ENCODE measurements at places on chromosomes 13 and 19. TPM values are rescaled to one million over a fixed set of nuclear protein-coding genes. Genes with fewer than 3 reads are reported as not detected.

The PROZ gene
- not detected for total RNA-seq

The FUT6 gene
- not detected for total RNA-seq

DNA sequence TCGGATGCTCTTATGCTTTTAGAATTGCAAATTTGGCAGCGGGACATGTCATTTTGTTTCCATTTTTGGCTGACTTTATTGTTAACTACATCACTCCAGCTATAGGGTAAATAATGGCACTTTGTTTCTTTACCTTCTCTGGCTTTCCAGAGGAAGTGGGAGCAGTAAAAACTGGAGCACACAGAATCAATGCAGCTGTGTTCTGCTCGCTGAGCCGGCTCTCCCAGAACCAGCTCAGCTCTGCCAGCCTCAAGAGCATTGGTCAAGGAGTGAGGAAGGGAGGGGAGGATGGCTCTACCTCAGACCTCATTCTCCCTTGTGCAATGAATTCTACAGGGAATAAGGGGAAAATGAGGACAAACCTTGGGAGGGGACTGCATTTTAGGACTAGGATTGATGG, 50.5 kb upstream of the SPATA13 start:
- DNase-seq = no peak
- no peaks in the 10 kb centered on the region for H3K36me3 ChIP-seq
- H3K4me3 ChIP-seq = no peak overlapping the region
- H3K4me1 ChIP-seq = no peaks in the 10 kb centered on the region

- no peaks in the 10 kb centered on the region for H3K27me3 ChIP-seq
- peak; percentile 77 for DNase-seq
- H3K36me3 ChIP-seq = no peaks in the 10 kb centered on the region
- H3K4me3 ChIP-seq = no peak overlapping the region
- peaks cover 3% of the 10 kb centered on the region for H3K4me1 ChIP-seq
- H3K27ac ChIP-seq = peak overlapping the region; percentile 35
Observed at GRCh38 chr13:97328222-97328790, 105.7 kb upstream of the RAP2A start.

The SPHK2 gene
- total RNA-seq = 57.2 TPM

The MCEMP1 gene
- total RNA-seq = not detected

DNA sequence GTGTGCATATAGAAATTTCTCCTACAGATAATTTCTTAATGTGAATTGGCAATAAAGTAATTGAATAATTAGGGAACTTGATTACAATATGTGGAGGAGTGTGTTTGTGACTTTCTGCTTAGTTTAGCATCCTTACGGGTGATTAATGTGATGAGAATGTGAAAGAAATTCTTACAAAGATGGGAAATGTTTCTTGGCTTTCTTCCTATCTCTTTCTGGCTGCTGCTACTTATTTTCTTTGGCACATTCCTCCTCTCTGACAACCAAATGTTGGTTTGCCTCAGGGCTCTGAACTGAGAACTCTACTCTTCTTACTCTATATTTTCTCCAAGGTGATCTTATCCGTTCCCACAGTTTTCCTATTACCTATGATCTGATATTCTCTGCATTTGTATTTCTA, 300.1 kb downstream of the TBC1D4 start:
- H3K27me3 ChIP-seq = no peaks in the 10 kb centered on the region
- peaks cover 12% of the 10 kb centered on the region for H3K36me3 ChIP-seq
- DNase-seq = no peak
- no peak overlapping the region for H3K27ac ChIP-seq
- no peaks in the 10 kb centered on the region for H3K4me1 ChIP-seq

DNA sequence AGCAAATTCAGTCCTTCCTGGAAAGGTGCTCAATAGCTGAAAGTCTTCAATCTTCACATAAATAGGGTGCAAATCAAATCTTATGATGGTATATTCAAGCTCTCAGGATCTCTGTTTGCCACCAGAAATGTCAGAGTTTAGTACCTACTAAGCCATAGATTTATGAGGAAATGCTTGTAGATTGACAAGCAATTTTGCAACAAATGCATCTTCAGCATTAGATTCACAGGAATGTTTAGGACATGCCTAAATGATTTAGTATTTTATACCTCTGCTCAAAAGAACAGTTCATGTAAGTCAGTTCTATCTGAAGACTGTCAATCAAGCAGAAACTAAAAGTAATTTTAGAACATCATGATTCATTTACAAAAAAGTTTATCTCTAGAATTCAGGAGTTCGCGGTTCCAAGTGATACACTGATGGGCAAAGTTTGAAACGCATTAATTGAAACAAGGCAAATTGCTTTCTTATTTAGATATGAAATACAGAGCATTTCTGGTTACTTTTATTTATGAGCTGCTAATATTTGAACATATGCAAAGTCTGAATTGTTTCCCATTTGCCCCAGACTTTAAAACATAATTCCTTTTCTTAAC, 65.7 kb downstream of the DACH1 start:
- no peak overlapping the region for H3K27ac ChIP-seq
- H3K36me3 ChIP-seq = no peaks in the 10 kb centered on the region
- H3K27me3 ChIP-seq = no peaks in the 10 kb centered on the region
- no peaks in the 10 kb centered on the region for H3K4me1 ChIP-seq
- no peak overlapping the region for H3K4me3 ChIP-seq
- no peak for DNase-seq

DNA sequence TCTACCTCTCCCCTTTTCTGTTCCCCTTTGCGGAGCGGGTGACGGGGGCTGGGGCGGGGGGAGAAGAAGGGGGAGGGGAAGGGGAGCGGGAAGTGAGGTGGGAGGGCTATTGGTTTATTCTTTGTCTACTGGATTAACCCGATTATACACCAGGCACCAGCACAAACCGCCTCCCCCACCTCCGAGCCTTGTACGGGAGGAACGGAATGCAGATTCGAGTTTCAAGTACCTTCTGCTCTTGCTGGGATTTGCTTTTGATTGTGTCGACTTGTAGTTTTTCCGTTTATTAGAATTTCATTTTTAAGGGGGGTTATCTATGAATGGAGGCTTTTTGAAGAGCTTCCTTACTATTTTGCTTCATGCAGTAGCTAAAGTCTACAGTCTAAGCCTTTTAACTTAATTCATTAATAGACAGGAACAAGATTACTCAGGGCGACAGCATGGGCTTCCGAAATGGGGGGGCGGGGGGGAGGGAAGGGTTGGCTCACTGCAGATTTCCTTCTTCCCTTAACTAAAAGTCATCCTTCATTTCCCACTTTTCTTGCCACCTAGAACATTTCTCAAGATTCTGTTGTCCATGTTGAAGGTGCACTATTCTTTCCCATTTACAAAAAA, 937 bp upstream of the SPRY2 start:
- peaks cover 8% of the 10 kb centered on the region for H3K36me3 ChIP-seq
- no peaks in the 10 kb centered on the region for H3K27me3 ChIP-seq
- no peak overlapping the region for H3K4me3 ChIP-seq
- H3K4me1 ChIP-seq = peaks cover 4% of the 10 kb centered on the region
- DNase-seq = peak; percentile 53
- H3K27ac ChIP-seq = peak overlapping the region; percentile 95

GRCh38 chr13:64369121-64369520, 2861.0 kb downstream of the PCDH9 start:
- no peaks in the 10 kb centered on the region for H3K27me3 ChIP-seq
- H3K27ac ChIP-seq = no peak overlapping the region
- no peak for DNase-seq
- H3K4me3 ChIP-seq = no peak overlapping the region
- H3K36me3 ChIP-seq = peaks cover 11% of the 10 kb centered on the region

The CYP2A7 gene
- total RNA-seq = not detected

DNA sequence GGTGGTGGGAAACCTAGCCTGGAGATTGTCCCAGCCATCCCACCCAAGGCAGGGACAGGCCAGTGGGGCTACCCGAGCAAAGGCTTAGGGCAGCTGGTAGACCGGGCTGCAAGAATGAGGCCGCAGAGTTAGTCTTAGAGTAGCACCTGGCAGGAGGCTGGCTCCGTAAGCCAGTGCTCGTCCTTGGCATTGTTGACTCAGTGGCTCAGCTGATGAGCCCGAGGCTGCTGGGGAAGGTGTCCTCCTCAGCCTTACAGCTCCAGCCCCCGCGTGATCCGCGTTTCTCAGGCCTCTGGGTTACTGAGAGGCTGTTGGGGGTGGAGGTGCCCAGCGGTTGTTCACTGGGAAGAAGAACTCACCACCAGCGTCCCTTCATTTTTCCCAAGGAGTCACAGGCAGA, 24.7 kb downstream of the PPP1R37 start:
- no peak overlapping the region for H3K27ac ChIP-seq
- no peaks in the 10 kb centered on the region for H3K27me3 ChIP-seq
- no peaks in the 10 kb centered on the region for H3K36me3 ChIP-seq
- no peaks in the 10 kb centered on the region for H3K4me1 ChIP-seq

GRCh38 chr19:9627856-9628255, 6.8 kb upstream of the ZNF561 start:
- peaks cover 15% of the 10 kb centered on the region for H3K36me3 ChIP-seq
- no peak overlapping the region for H3K4me3 ChIP-seq
- no peak for DNase-seq
- H3K27me3 ChIP-seq = no peaks in the 10 kb centered on the region
- H3K4me1 ChIP-seq = no peaks in the 10 kb centered on the region

The WDR87 gene
- total RNA-seq = not detected

The MBD3L2 gene
- total RNA-seq = not detected

GRCh38 chr13:24652359-24652758, 27.8 kb upstream of the ATP12A start:
- DNase-seq = no peak
- no peaks in the 10 kb centered on the region for H3K36me3 ChIP-seq
- H3K27ac ChIP-seq = no peak overlapping the region
- H3K4me3 ChIP-seq = no peak overlapping the region

DNA sequence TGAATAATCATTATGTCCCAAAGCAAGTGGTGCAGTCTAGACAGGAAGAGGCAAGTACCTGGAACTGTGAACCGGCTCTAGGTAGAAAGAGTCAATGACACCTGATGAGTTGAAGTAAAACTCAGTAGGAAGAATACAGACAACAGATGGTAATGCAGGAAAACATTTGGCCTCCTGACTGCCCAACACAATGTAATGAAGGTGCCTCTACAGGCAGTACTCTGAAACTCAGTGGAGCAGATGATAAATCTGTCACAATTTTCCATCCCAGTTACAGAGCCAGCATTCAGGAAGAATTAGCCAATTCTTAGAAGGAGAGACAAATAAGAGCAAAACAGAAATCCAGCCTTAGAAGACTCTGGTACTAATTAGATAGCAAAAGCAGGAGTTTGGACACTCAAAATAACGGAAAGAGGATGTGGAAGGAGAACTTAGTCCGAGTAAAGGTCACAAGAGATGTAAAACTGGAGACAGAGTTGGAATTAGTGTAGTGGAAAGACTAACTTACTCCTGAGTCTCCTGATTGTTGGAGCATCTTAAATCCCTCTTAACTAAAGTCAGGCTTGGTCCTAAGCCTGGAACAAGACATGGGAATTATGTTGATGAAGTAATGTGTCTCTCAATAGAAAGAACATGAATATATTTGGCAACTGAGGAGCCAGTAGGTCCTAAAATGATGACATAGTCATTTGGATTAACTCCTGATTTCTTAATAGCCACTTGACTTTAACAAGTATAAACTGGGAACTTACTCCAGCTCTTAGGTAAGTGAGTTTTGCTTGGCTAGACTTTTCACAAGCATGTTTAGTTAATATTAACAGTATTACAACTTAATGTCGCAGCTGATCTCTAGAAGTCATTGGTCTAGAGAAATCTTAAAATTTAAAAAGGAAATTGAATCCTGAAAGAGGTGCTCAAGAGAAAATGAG, 457.3 kb upstream of the MIR17HG start:
- no peak overlapping the region for H3K27ac ChIP-seq
- no peaks in the 10 kb centered on the region for H3K36me3 ChIP-seq
- no peak for DNase-seq
- no peak overlapping the region for H3K4me3 ChIP-seq
- no peaks in the 10 kb centered on the region for H3K4me1 ChIP-seq

DNA sequence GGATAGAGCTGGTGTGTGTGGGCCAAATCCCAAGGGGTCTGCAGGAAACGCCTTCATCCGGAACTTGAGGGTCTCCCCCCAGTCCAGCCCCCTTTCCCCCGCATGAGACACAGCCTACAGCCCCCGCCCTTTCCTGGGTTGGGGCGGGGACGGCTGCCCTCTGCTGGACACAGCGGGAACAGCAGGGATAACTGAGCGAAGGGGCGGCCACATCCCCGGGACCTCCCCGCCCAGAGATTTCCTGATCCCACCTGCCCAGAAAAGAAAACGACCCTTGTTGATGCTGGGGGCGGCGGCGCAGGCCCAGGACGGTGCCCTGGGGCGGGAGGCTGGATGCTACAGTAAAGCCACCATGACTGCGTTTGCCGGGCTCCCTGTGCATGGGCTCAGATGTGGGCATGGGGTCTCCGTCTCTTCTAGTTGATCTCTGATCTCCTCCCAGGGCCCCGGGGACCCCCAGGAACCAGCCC, 14.2 kb downstream of the ONECUT3 start:
- H3K27ac ChIP-seq = no peak overlapping the region
- H3K27me3 ChIP-seq = peaks cover 55% of the 10 kb centered on the region
- DNase-seq = no peak
- no peak overlapping the region for H3K4me3 ChIP-seq
- 0 out of 2 replicates have a peak, but pooled peaks cover 4% of the 10 kb centered on the region for H3K4me1 ChIP-seq
- no peaks in the 10 kb centered on the region for H3K36me3 ChIP-seq

Data from H9 (cell line).